Spinal cord (tissue), 10 donors: ENCODE measurements at places on chromosomes 2 and 18. TPM values are rescaled to one million over a fixed set of nuclear protein-coding genes. Genes with fewer than 3 reads are reported as not detected.

- no peaks in the 10 kb centered on the region for H3K4me1 ChIP-seq
- no peak overlapping the region for H3K4me3 ChIP-seq
- no peaks in the 10 kb centered on the region for H3K27me3 ChIP-seq
Observed at GRCh38 chr2:147538088-147538487, 306.7 kb upstream of the ACVR2A start.

The TDRD15 gene
- total RNA-seq: 1.4 TPM

- H3K27ac ChIP-seq: no peak overlapping the region
- no peaks in the 10 kb centered on the region for H3K36me3 ChIP-seq
- H3K4me3 ChIP-seq: no peak overlapping the region
- no peaks in the 10 kb centered on the region for H3K27me3 ChIP-seq
- no peaks in the 10 kb centered on the region for H3K4me1 ChIP-seq
Observed at GRCh38 chr2:81206216-81206615, 901.7 kb upstream of the LRRTM1 start.

The LANCL1 gene
- 48.7 TPM for total RNA-seq

GRCh38 chr18:44079606-44080005, 601.1 kb upstream of the SETBP1 start:
- H3K4me3 ChIP-seq: no peak overlapping the region
- H3K27me3 ChIP-seq: no peaks in the 10 kb centered on the region
- no peaks in the 10 kb centered on the region for H3K4me1 ChIP-seq
- no peak for DNase-seq

GRCh38 chr18:35620765-35621164, 39.2 kb downstream of the GALNT1 start:
- no peaks in the 10 kb centered on the region for H3K27me3 ChIP-seq
- H3K27ac ChIP-seq: no peak overlapping the region
- no peak for DNase-seq
- H3K4me1 ChIP-seq: no peaks in the 10 kb centered on the region
- H3K36me3 ChIP-seq: no peaks in the 10 kb centered on the region
- H3K4me3 ChIP-seq: no peak overlapping the region
